NCI-H2029 (cell line): ENCODE measurements at places on chromosomes 11 and 22.

DNA sequence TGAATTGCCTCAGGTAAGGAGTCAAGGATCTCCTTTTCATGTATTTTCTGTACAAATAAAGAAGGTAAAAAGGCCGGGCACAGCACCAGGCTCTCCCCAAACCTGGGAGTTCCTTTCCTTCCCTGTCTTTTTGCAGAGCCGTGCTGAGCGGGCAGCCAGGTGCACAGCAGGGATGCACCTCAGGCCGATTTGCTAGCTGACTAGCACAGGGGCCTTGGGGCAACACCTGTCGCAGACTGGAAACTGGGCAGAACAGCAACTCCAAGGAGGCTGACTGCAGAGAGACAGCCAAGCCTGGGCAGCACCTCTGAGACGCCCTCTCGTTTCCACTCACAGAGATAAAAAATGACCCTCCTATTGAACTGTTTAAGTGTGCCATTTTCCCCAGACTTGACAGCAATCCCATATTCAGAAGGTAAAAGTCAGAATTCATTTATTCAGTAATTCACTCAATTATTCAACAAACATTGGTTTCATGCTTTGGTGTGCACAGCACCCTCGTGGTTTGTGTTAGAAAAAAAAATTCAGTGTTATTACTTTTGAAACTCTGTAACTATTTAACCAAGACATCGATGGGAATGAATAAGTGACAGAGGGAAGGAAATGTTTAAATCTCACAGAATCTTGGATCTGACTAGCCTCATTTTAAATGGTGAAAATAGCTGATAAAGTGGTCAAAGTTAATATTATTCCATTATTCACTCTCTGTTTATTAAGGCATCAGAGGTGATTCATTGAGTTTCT, 120.9 kb downstream of the GALNT18 start:
- DNase-seq, result no peak

DNA sequence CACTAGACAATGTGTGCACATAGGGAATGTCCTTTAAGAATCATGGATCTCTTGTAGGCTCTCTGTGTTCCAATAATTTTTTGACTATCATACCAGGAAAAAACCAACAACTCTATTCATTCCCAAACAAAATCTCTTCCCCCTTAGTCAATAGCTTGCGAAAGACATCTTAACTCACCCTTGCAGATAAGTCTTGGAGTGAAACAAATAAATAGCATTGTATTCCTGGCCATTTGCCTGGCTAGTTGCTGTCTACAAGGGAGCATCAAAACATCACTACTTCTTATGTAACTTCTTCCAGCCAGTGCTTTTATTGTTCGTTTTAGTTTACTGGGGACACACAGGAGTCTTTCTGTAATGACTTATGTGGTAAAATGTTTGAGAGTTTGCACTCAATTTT, 29.4 kb downstream of the SCN3B start:
- no peak for DNase-seq

GRCh38 chr11:32081901-32082300, 9.0 kb upstream of the RCN1 start:
- DNase-seq, result no peak

DNA sequence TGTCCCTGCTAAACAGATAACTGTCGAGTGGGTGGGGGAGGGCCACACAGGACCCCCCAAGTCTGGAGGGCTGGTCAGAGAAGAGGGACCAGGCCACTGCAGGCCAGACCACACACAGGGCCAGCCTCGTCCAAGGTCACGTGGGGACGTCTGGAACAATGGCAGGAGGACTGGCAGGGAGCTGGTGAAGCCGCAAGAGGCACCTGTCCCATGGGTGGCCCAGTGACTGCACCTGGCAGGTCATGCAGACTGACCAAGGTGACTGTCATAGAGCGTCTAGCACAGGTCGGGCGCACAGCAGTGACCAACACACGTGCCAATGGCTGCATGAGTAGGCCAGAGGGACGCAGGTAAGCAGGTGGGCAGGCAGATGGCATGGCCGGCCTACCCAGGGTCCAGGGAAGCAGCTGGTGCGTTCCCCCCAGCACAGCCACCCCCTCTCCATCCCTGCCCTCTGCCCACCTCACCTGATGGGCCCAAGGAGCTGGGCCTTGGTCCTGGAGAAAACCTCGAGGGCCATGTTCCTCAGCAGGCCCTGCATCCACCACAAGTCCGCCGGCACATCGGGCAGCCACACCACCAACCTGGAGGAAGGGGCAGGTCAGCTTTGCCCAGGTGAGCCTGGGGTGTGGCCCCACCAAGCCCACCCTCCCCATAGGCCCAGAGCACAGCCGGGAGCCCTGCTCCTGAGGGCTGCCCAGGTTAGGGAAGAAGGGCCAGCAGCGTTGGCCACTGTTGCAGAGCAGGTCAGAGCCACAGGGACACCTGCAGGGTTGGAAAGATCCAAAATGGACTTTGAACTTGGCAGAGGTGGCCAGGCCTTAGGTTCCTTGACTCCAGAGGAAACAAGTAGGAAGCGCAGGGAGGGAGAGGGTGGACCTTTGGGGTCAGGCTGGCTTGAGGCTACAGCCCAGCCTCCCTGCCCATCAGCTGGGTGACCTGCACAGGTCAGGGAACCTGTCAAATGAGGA, 10.4 kb downstream of the PNPLA5 start:
- DNase-seq, result no peak

DNA sequence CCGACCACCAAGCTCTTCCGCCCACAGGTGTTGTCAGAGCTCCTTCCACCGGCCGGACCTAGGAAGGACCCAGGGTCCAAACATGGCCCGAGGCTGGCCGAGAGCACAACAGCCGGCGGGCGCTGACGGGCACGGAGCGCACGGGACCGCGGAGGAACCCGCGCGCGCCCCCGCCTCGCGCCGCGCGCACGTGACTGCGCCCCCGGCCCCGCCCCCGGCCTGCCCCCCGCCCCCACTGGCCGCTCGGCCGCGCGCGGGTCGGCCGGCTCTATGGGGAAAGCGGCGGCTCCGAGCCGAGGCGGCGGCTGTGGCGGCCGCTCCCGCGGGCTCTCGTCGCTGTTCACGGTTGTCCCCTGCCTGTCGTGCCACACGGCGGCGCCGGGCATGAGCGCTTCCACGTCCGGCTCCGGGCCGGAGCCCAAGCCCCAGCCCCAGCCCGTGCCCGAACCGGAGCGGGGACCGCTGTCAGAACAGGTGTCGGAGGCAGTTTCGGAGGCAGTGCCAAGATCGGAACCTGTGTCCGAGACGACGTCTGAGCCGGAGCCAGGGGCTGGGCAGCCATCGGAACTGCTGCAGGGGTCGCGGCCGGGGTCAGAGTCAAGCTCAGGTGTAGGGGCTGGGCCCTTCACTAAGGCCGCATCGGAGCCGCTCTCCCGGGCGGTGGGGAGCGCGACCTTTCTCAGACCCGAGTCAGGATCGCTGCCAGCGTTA, at the start of gene OSBP2:
OSBP2 (plus strand) TSS at position 235 of the 711 bp plus-strand sequence; CDS start at position 271, 36 bp downstream.
- no peak for DNase-seq

- DNase-seq, result no peak
These were observed 298.3 kb downstream of the NTM start for GRCh38 chr11:131668500-131669400.

- no peak for DNase-seq
These were observed 76.4 kb upstream of the DRD2 start for GRCh38 chr11:113551645-113552044.

DNA sequence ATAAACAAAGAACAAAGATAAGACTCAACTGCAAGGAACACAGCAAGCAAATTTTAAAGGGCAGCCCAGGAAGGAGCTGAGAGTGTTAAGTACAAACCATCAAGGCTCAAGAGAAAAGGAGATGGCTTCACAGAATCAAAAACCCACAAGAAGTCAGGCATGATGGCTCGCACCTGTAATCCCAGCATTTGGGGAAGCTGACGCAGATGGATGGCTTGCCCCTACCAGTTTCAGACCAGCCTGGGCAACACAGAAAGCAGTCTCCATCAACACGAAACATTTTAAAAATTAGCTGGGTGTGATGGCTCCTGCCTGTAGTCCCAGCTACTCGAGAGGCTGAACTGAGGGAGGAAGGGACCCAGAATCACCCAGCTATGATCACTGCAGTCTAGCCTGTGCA, 32.6 kb downstream of the MAPK1 start:
- DNase-seq, result no peak

DNA sequence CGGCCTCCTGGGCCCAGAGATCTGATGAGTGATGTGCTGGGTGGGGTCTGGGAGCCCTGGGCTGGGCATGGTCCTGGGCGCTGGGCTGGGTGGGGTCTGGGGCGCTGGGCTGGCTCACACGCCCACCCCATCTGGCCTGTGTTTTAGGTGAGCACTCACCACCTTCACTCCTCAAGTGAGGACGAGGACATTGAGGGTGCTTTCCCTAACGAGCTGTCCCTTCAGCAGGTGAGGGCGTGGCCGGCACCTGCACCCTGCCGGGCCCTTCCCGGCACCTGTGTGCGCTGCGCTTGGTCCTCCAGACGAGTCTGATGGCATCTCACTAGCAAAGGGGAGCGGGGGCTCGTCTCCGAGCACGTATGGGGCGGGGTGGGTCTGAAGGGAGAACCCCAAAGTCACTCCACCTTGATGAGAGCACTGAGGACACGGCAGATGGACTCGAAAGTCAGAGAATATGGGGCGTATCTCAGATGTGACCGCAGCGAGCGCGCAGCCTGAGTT, 37.9 kb downstream of the SBF1 start:
- DNase-seq, result no peak

DNA sequence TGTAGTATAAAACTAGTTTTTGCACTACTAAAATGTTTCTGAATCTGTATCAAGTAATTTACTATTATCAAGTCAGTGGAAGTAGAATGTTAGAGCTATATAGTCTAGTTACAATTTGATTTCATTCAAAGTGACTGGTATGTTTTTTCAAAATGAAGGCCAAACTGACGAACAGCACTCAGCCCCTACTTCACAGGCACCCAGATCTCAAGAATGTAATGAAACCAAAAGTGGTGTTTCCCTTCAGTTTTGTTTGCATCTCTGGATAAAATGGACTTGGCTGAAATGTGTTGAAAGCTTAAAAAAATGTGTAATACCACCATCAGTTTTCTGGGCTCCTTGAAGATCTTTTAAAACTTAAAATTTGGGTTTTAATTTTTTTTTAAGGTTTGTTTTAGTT, 46.4 kb downstream of the QSER1 start:
- DNase-seq, result no peak
